ENCODE measurements at places on chromosomes 13 and 19.

- DNase-seq = no peak
Measured at GRCh38 chr13:85406269-85406975, 392.8 kb downstream of the SLITRK6 start.

DNA sequence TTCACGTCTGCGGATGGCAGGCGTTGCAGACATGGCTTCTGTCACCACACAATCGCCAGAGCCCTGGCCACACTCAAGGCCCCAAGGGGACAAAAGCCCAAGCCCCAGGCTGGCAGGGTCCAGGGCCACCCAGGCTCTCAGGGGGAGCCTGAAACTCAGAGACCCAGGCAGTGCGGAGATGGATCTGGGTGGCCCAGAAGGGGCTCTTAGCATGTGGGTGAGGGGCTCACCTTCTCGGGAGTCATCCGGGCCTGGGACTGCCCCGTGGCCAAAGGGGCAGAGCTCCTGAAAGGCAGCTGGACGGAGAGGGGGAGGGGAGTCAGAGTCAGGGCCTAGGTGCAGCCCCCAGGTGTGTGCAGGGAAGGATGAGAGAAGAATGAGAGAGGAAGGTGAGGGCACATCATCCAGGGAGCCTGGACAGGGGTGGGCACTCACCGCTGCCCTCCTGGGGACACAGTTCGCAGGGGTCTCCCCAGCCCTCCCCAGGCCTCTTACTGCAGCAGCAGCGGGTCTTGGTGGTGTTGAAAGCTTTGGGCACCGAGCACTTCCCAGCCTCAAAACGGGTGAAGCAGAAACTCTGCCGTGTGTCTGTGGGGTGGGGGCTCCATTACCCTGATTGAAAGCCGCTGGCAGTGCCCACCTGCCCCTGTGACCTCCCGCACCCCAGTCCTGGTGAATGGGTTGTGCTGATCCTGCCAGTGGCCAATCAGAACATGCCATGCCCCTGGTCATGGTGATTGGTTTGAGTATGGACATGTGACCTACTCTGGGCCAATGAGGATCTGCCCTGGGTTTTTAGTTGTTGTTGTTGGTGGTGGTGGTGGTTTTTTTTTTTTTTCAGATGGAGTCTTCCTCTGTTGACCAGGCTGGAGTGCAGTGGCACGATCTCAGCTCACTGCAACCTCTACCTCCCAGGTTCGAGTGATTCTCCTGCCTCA lies 37.4 kb downstream of the CCL25 start:
- DNase-seq = no peak

DNA sequence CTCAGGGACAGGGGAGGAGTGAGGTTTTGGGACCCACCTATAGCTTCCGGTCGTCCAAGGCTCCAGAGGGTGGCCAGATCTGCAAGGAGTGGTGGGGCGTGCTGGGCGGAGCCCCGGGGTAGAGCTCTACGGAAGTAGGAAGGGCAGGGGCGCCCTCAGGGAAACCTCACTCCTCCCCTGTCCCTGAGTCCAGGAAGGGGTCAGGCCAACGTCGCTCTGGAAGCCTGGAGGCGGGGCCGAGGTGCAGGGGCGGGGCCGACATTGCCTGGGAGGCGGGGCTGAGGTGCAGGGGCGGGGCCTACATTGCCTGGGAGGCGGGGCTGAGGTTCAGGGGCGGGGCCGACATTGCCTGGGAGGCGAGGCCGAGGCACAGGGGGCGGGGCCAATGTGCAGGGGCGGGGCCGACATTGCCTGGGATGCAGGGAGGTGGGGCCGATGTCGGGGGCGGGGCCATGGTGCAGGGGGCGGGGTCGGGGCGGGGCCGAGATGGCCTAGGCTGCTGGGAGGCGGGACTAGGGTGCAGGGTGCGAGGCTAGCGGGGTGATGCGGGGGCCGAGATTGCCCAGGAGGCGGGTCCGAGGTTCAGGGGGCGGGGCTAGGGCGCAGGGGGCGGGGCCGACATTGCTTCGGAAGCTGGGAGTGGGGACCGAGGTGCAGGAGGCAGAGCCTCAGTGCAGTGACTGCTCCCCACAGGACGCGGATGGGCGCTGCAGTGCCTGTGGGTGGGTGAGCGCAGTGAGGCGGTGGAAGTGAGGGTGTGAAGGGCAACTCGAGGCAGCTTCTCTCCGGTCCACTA lies 4.9 kb upstream of the PALM start:
- DNase-seq = peak; percentile 92

GRCh38 chr13:69389899-69390298 lies 717.7 kb upstream of the ATXN8OS start:
- DNase-seq = no peak

- no peak for DNase-seq
Measured at GRCh38 chr13:48443442-48444208, 30.7 kb upstream of the LPAR6 start.

- no peak for DNase-seq
Measured at GRCh38 chr13:50845211-50845610, 1.7 kb upstream of the DLEU7 start.

DNA sequence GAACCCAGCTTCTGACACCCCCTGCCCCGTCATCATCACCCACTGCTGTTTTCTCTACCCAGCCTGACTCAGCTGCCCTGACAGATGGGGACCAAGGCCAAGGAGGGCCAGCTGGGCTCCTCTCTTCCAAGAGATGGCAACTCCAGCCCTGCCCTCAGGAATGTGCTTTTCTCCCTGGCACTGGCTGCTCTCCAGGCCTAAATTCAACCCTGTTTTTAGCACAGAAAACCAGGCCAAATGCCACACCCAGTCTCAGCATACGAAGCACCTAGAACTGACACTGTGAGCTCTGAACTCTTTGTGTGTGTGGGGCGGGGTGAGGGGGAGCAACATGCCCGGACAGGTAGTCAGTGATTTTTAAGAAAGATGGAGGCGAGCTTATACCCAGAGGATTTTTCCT lies 23.4 kb upstream of the IGFL1 start:
- no peak for DNase-seq

All from suppressor macrophage treated with lipopolysaccharide for 1 hour (primary cell).